ENCODE measurements at places on chromosomes 3 and 15.

GRCh38 chr3:153513236-153513635 lies 351.2 kb downstream of the RAP2B start:
- no peak for DNase-seq

GRCh38 chr3:119146578-119147375 lies 812 bp downstream of the TEX55 start:
- DNase-seq = no peak

GRCh38 chr3:186815435-186815834 lies 9.2 kb upstream of the RFC4 start:
- DNase-seq = no peak

DNA sequence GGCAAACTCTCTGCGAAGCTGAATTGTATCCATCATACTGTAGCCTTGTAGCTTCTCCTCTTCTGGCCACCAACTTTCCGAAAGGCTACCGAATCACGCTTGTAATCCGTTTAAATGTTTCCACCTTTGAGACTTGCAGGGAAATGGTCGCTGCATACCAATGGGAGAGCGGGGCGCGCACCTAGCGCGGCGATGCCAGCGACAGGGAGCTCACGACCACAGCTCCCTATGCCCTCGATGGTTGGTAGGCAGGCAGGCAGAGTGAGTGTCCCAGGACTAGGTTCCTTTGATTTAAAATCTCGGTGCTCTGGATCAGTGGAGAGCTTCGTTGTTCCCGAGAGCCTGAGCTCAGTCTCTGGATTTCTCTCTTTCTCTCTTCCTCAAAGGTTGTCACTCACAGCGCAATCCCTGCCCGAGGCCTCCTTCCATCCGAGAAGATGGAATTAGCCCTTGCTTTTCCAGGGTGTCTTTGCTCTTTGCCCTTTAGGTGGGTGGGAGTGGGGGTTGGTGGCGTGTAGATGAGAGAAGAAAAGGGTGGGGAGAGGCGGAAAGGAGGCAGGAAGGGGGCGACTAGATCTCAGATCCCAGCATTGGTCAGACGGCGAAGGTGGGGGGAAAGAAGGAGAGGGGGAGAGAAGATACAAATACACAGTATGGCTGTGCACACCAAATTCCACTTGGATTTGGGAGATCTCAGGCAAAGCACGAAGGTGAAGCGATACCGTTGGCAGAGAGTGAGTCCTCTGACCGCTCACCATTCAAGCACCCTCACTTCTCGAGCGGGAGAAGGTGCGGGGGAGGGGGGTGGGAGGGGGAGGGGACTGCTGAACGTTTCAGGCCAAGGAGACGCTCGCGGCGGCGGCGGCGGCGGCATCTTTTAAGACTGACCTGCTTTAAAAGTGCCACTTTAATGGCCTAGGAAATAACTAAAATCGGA lies at the start of gene SLITRK3:
Gene SLITRK3 (minus strand): TSS at position 745 of the 937 bp plus-strand sequence. CDS start 5,554 bp downstream, outside the sequence.
- no peak for DNase-seq

- no peak for DNase-seq
Measured at GRCh38 chr3:187798531-187799530, 53.6 kb upstream of the BCL6 start.

DNA sequence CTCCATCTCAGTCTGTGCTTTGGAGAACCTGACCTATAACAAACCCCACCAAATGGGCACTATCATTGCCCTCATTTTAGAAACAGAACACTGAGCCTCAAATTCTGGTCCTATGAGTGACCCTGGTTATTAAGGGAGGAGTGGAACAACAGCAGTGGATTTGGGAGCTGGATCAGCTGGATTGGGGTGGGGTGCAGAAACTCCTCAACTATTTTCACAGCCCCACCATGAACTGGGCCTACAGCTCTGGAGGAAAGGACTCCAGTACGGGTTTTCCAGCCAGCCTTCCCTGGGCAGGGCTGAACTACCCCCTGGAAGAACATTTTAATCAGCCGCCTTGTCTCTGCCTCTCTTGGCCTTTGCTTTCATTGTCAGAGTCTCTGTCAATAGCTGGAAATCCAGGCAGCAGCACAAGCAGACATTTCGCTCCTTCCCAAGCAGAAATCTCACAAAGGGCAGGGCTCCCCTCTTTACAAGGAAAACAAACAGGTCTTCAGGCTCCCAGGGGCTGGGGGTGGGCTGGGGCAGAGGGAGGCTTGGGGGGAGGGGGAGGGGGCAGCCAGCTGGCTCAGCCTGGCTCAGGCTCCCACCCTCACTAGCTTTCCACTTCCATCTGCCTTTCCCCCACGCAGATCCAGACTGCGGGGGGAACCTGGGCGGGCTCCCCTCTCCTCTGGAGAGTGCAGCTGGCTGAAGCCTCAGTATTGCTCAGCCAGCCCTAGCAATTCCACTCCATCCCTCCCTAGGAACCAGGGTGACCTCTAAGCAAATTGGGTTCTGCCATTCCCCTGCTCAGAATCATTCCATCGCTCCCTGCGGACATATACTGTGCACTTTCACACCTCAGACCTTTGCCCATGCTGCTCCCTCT lies 13.7 kb upstream of the TLE3 start:
- peak; percentile 97 for DNase-seq

- DNase-seq = no peak
Measured at GRCh38 chr15:30928076-30928475, 24.4 kb downstream of the FAN1 start.

DNA sequence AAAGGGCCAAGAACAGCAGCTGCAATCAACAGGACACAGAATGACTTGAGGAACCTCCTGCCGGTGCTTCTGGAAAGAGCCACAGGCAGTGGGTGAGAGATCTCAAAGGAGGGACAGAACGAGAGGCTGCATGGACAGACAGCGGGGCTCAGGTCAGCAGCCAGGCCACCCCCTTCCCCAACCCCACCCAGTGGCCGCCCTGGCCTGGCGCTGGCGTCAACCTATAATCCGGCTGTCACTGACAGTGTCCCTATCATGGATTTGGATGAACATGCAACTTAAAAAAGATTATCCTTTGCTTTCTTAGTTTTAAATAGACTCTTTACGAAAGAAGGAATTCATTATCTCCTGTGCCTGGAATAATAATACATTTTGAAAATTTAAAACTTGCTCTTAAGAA lies 54.1 kb downstream of the TRPM1 start:
- DNase-seq = no peak

DNA sequence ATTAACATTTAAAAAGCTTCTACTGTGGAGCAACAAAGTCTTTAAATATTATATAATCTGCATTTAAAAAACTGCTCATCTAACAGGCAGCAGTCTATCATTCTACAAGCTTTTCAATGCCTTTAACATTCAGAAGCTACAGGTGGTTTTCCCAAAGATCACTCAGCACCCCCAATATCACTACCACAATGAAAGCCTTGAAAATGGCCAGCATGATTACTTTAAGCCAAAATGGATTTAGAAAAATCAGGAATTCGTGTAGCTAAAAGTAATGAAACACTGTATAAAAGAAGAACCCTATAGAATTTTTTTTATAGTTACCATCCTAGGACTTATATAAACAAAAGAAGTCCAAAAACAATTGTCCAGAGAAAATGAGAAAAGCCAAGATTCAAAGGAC lies 400.4 kb downstream of the TIGIT start:
- DNase-seq = no peak

GRCh38 chr3:155323063-155323666 lies 29.7 kb upstream of the STRIT1 start:
- peak; percentile 74 for DNase-seq

DNA sequence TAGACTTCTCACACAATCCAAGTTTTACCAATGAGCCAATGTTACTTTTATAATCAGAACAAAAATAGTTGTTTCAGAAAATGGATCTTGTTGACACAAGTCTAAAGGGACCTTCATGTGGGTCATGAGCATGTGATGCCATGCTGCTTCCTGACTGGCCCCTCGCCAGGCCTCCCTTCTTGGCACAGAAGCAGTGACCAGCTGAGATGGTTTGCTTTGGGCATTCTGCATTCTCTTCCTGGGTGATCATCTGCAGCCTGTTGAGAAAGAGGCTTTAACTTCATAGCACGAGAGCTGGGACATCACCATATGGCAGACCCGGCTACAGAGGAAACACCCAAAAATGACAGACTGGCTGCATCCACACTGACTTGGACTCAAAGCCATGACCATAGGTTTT lies 45.7 kb downstream of the TGM4 start:
- DNase-seq = no peak

- DNase-seq = no peak
Measured at GRCh38 chr3:101300073-101300472, 20.3 kb downstream of the IMPG2 start.

DNA sequence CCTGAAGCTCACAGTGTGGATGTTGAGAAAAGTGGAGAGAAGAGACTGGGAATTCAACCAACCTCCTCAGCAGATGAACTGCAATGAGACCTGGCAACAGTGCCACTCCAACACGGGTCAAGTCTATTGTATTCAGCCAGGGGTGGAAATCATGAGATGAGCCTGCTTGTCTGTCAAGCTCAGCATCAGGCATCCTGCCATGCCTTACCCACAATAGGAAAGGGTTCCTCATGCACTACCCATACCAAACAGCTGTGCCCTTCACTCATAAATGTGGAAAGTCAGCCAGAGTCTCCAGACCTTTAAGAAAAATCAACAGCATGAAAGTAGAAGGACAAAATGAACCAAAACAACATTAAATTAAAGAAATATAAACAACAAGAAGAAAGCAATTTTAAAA lies 542.1 kb downstream of the EPHB1 start:
- DNase-seq = peak; percentile 16

DNA sequence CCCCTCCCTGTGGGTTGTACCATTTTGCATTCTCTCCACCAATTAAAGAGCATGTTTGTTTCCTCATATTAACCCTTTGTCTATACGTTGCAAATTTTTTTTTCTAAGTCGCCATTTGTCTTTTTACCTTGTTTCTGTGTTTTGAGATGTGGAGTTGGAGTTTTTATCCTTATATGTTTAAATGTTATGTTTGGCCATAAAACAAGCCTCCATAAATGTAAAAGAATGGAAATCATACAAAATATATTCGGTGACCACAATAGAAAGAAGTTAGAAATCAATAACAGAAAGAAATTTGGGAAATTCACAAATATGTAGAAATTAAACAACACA lies 29.2 kb downstream of the LRRK1 start:
- DNase-seq = no peak

GRCh38 chr15:39627451-39628143 lies 46.7 kb downstream of the THBS1 start:
- no peak for DNase-seq

GRCh38 chr15:100923902-100924301 lies 4.7 kb downstream of the LRRK1 start:
- no peak for DNase-seq

- no peak for DNase-seq
Measured at GRCh38 chr3:50651445-50651844, 23.3 kb upstream of the DOCK3 start.

GRCh38 chr3:58111513-58112184 lies 99.1 kb downstream of the DNASE1L3 start:
- no peak for DNase-seq

GRCh38 chr15:33243869-33244268 lies 49.4 kb upstream of the FMN1 start:
- DNase-seq = no peak

DNA sequence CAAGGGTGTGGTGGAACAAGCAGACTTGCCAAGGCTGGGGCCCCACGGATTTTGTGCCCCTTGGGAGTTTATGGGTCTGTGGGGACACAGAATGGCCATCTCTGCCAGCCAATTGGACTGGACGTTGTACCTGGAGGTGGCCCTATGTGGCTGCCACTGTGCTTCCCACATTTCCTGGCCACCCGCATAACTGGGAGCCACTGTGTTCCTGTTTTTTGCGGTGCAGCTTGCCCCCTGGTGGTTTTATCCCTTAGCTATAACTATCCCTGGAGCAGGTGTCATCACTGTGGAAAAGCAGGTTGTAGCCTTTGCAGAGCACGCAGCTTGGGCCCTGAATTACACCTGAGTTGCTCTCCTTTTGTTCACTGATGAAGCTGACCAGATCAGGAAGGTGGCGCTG lies 306.3 kb downstream of the ZPLD1 start:
- no peak for DNase-seq

- DNase-seq = peak; percentile 62
Measured at GRCh38 chr15:62066663-62067447, at the start of gene C2CD4A. Gene C2CD4A, plus strand, starts transcription at chr15:62066977. Its CDS starts 637 bp downstream, at chr15:62067614.

- DNase-seq = peak; percentile 25
Measured at GRCh38 chr3:27677565-27677964, 44.6 kb downstream of the EOMES start.

DNA sequence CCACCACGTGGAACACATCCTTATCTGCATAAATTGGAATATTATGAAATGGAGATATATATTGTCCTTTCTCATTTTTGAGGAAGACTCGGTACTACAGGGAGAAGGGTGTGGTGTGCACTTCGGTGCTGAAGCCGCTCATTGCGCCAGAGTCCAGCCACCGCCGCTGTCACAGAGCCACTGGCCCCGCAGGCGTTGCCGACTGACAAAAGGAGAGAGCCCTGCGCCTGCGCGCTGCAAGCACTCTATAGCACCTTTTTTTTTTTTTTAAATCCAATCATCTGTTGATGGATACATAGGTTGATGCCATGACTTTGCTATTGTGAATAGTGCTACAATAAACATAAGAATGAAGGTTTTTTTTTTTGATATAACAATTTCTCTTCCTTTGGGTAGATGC lies 130.0 kb upstream of the TBC1D5 start:
- no peak for DNase-seq

DNA sequence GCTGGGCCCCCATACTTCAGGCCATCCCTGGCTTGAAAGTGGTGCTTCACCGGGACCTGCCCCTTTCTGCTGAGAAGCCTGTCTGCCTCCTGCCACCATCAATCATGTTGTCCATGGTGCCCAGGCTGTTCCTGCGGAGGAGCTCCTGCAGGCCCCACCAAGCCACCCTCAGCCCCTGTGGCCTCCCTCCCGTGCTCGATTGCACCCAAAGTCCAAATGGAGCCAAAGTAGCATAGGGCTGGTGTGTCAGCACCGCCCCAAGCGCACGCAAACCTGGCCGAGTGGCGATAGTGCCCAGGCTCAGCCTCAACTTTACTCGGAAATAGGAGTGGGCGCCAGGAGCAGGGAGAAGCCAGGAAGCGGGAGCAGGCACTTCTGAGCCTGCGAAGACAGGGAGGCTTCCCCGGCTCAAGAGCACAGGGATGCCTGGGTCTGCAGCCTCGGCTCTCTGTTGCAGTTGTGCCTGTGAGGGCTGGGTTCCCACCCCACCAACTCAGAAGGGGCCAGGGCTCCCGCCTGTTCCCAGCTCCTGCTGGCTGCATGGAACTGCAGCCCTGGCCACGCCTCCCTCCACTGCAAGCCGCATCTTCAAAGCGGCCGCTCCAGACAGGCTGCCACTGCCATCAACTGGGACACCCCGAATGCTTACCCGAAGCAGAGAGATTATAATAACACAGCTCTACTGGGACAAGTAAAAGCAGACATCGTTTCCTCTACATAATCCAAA lies 203.0 kb downstream of the ARRDC4 start:
- no peak for DNase-seq

GRCh38 chr15:68403161-68403941 lies 28.6 kb downstream of the ITGA11 start:
- no peak for DNase-seq

GRCh38 chr3:52299247-52299878 lies 11.7 kb downstream of the GLYCTK start:
- no peak for DNase-seq

Measured in muscle of back (tissue), 13 donors.